ENCODE measurements at places on chromosomes 3 and 15.

- no peak for DNase-seq
Measured at GRCh38 chr15:87349181-87349580, 907.4 kb downstream of the NTRK3 start.

DNA sequence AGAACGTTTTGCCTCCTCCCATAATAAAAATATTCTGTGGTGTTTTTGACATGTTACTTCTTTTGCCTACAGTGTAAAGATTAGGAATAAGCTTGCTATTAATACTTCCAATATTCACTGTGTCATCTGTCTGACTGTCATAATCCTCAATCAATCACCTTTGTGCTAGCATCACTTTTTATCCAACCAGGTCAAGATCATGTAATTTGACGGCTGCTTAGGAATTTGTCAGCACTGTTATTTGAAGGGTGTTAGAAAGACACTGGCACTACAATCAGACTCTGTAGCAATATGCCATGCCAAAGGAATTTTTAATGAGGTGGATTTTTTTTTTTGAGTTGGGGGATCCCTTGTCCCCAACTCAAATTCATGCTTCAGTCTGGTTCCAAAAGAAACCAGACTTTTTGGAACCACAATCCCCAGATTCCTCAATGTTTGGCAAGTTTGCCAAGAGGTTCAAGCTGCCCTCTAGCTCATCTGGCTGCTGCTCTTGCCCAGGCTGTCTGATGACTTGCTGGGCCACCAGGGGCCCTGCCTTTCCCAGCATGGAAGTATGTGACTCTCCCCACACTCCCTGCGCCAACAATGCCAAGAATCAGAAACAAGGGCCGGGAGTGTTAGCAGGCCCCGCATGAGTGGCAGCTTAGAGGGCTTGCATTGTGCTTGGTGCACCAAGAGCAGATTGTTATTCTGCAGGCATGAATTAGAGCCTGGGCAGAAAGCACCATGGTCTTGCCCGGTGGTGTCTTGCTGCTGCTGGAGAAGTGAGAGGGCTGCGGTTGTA is 58.6 kb upstream of the TSC22D2 start:
- no peak for DNase-seq

DNA sequence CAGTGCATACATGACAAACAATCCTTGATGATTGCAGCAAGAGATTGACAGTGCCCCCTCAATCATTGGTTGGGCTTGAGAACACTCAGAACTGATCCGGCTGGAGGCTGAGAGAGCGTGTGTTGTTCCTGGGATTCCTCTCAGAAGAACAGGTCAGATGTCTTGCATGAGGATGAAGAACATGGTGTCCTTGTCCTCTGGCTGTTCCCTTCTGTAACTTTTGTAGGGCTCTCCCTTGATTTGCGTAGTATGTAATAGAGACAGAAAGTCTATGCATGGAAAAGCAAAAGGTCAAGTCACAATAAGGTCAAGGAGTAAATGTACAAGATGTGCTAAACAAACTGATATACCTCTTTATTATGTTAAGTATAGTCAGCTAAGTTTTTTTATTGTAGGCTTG is 8.2 kb downstream of the CHST2 start:
- no peak for DNase-seq

DNA sequence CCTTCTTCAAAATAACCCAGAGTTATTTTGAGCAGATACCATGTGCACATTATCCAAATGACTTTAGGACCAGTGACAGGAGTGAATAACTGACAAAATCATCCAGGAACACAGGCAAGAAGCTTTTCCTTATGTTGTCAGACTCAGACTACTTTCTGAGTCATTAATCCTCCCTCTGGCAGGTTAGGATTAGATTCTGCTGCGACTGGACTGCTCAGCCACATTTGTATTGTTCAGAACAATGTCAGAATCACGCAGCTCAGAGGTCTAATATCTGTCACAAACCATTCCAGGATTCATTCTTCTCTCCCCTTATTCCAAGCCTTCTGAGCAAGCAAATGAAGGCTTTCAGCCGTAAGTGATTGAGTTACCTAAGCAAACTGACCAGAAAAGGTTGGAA is 34.8 kb upstream of the FAM174B start:
- no peak for DNase-seq

DNA sequence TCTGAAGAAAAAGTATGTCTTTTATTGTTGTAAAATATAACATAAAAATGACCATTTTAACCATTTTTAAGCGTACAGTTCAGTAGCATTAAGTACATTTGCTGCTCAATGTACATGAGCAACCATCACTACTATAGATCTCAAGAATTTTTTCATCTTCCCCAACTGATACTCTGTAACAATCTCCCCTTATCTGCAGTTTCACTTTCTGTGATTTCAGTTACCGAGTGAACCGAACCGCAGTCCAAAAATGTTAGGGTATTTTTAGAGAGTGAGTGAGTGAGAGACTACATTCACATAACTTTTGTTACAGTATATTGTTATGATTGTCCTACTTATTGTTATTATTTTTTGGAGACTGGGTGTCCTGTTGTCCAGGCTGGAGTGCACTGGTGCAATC is 9.0 kb upstream of the SLC25A26 start:
- DNase-seq = no peak

- DNase-seq = no peak
Measured at GRCh38 chr3:183460081-183461055, 31.9 kb upstream of the MCF2L2 start.

GRCh38 chr15:67004142-67004541 is 61.3 kb upstream of the SMAD3 start:
- DNase-seq = no peak

DNA sequence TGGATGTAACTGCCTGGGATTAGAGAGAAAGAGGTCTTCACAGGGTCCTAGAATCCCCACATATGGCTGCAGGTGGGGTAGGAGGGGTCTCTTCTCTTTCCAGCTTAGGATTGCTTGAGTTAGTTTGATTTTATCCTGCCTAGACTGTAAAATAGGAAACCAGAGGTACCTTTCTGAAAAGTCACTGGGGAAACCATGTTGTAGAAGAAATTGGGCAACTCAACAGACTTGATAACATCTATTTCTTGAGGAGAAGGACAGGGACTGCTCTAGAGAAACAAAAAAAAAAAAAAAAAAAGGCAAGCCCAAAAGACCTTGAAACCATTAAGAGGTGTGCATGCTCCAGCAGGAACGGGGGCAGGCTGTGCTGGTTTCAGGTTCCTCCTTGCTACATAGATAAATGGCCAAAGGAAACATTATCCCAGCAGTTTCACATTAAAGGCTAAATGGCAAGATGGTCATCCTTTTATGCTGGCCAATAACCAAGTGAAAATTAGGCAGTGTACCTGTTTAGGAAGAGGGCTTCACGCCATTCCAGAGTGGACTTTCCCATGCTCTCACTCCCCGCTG is 116.1 kb downstream of the ALDH1A2 start:
- DNase-seq = no peak

DNA sequence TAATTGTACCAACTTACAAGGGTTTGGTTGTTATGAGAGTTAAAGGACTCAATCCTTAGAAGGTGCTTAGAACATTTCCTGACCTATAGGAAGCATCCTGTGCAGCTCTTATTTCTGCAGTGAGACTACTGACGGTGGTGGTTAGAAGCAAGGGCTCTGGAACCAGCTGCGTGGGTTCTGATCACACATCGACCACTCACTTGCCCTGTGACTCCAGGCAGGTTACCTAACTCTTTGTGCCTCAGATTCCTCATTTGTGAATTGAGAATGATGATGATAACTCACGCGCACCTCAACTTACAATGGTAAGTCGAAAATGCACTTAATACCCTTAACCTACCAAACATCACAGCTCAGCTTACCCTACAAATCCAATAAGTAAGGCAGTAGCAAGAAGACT is 80.7 kb upstream of the SPATA12 start:
- no peak for DNase-seq

GRCh38 chr15:52132066-52132465 is 19.5 kb upstream of the BCL2L10 start:
- no peak for DNase-seq

GRCh38 chr15:38085114-38085513 is 150.7 kb downstream of the TMCO5A start:
- DNase-seq = no peak

- DNase-seq = no peak
Measured at GRCh38 chr3:42229942-42230688, 35.9 kb downstream of the CCK start.
